ENCODE measurements at places on chromosomes 7 and 10.

- no peak for DNase-seq
Measured at GRCh38 chr7:50264908-50265307, 39.6 kb upstream of the IKZF1 start.

DNA sequence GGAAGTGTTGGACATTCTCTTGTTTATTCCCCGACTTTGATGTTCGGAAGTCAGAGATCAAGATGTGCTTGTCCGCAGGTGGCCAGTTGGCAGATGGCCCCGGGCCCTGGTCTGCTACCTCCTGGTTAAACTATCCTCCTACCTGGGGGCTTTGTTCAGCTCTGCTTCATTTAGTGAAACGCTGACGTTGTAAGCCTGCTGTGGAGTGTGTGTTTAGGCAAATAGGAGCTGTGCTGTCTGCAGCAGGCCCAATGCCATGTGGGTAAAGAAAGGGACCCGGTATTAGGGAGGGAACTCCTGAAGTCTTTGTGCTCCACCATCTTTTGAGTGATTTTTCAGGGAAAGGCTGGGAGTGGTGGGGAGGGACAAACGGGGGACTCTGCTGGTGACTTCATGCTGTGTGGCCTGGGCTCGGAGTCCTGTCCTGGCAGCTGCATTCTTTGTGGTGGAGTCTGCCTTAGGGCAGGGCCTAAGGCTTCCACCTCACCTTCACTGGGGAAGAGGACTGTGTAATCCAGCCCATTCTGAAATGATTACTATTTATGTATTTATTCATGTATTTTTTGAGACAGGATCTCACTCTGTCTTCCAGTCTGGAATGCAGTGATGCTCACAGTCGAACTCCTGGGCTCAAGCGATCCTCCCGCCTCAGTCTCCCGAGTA lies 171.1 kb upstream of the KLF6 start:
- DNase-seq, result no peak

DNA sequence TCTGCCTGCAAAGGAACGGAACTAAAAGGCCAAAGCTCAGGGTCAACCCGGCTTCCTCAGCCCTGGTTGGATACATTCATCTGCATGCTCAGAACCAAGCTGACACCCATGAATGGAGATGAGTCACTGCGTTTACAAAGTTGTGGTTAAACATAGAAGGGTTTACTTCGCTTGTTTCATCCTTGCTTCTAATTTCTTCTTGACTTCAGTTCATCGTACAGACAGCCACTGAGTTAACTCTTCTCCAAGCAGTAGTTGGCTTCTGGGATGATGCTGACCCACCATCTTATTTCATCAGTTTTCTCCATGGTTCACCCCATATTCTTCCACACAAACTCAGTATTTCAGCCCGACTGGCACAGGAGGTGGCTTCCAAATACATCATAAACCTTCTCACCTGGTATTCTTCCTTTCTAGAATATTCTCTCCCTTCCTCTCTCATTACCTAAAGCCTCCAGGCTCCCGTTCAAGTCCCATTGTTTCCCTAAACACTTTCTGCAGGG lies 166.3 kb upstream of the RNF32 start:
- DNase-seq, result no peak

DNA sequence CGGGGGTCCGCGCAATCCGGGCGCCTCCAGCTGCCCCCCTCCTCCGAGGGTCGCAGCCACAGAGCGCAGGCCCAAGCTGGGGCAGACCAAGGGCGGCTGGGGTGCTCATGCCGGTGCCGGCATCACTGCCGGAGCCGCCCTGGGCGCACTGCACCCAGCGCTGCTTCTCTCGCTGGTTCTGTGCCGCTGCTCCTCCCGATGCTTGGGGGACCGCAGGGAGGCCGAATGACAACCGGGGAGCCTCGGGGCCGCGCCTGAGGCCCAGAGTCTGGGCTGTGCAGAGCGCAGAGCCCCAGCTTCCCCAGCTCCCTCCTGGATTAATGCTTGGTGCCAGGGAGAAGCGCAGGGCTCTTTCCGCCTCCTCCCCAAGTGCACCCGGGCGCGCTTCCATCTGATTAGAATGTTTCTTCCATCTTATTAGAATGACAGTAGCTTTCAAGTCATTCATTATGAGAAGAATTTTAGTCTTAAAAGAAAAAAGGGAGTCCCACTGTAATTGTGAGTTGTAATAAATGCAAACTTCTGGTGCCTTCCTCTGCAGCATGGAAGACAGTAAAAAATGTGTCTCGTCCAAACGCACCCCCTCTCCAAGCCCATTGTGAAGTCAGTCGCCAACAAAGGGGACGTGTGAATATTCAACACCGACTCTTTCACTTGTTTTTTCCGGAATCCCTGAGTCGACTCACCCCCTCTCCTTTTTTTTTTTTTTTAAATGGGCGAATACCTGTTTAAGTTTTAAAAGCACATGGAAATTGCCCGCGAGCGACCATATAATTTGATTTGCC lies 19.5 kb upstream of the PTF1A start:
- DNase-seq, result no peak

DNA sequence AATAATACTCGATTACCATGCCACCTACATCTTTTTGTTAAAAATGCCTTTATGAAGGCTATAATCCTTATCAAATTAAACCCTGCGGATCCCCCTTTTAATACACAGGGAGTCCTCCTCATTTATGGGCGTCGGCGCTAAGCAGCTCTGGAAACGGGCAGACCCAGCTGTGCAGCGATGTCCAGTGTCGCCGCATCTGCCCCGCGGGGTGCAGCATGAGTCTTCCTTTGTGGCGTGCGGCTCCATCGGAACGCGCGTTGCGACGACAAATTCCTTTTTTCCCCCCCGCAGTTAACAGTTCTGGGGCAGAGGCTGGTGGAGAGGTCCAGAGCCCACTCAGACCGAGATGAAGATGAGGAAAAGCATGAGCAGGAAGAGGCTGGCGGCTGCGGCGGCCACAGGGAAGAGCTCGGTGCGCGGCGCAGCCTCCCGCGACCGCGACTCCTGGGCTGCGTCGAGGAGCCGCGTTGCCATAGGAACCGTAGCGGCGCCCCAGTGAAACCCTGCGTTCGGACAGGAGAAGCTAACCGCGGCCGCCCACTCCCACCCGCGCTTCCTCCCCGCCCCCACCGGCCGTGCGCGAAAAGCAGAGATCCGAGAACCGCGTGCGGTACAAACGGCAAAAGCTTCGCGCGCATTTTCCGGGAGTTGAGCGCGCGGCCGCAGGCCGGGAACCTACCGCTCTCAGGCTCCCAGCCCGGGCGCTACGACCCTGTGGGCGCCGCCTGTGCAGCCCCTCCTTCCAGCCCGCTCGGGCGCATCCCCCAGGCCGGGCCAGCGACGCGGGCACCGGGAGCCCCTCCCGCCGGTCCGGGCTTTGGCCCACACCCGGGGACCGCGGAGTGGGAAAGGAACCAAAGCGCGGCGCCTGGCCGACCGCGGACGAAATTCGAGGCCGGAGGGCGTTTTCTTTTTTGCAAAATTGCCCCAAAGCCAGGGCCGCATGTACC lies 130.6 kb downstream of the SPAG6 start:
- DNase-seq, result peak; percentile 63

Data from right forelimb (tissue), 1 donor.